Putamen (tissue), 1 donor: ENCODE measurements at places on chromosomes 16 and 17.

- DNase-seq: no peak
These were observed 11.6 kb downstream of the COPZ2 start for GRCh38 chr17:48025904-48026501.

- no peak for DNase-seq
These were observed 586 bp downstream of the MEAK7 start for GRCh38 chr16:84503751-84504395.

GRCh38 chr17:38943607-38944006, 18.2 kb downstream of the LASP1NB start:
- no peak for DNase-seq

DNA sequence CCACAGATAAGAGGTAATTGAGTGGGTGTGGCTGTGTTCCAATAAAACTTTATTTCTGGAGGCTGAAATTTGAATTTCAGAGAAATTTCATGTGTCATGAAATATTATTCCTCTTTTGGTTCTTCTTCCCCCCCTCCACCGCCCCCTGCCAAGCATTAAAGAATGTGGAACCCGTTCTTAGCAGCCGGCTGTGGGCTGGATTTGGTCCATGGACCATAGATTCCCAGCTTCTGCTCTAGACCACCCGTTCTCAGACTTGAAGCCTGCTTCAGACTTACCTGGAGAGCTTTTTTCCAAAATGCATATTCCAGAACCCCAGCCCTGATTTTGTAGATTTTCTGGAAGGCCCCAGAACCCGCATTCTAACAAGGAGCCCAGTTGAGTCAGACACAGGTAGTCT, 15.1 kb upstream of the LASP1NB start:
- DNase-seq: no peak

GRCh38 chr16:2816751-2817339, at the start of gene PRSS21:
PRSS21 (plus strand) TSS chr16:2817237; CDS start chr16:2817269, 32 bp downstream.
- no peak for DNase-seq

GRCh38 chr17:47928415-47928814, 13.0 kb upstream of the PNPO start:
- DNase-seq: no peak

GRCh38 chr16:1895949-1896675, 22.1 kb downstream of the HS3ST6 start:
- DNase-seq: no peak

- DNase-seq: no peak
These were observed 107.6 kb upstream of the LHX1 start for GRCh38 chr17:36829676-36830075.

- no peak for DNase-seq
These were observed 140.9 kb downstream of the MRTFB start for GRCh38 chr16:14211856-14212543.

DNA sequence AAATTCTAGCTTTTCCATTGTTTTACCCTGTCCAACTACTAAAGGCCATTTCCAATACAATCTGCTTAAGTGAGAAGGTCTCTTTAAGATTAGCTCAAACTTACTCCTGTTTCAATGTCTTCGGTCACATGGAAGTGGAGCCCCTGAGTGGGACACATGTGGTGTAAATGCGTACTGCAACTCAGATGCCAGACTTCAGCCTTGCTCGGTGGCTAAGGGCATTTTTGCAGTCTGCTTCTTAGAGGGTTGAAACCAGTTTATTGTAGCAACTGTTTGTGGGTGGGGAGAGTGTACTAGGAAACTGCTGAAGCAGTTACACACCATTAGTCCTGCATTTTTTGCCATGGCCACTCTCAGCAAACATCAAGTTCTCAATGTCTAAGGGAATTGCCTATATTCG, 140.6 kb downstream of the PARN start:
- DNase-seq: no peak

DNA sequence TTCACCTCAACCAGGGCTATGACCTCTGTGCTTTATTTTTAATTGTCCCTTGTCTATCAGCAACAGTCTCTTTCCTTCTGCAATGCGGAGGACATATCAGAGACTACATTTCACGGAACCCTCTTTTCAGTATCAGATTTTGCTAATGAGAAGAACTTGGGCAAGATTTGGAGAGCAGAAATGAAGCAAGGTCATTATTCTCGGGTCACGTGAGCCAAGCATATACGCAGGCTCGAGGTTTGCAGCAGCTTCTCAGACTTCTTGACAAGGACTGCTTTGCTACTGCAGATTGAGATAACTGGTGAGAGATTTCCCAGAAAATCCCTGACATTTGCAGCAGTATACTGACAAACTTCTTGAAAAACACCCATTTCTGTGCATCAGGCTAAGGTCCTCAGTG, 30.4 kb downstream of the ABCA10 start:
- no peak for DNase-seq
